ENCODE measurements at places on chromosomes 5 and 9. TPM values are rescaled to one million over a fixed set of nuclear protein-coding genes. Genes with fewer than 3 reads are reported as not detected.
A peak's percentile ranks its signal among the peaks of the same experiment; 100 is the strongest.

GRCh38 chr9:136777359-136777758, 13.0 kb upstream of the LCN15 start:
- H3K36me3 ChIP-seq: no peaks in the 10 kb centered on the region
- H3K27ac ChIP-seq: no peak overlapping the region
- no peak overlapping the region for H3K4me3 ChIP-seq
- no peaks in the 10 kb centered on the region for H3K4me1 ChIP-seq

GRCh38 chr9:129879991-129880653, 44.9 kb downstream of the USP20 start:
- peaks cover 15% of the 10 kb centered on the region for H3K4me1 ChIP-seq
- no peaks in the 10 kb centered on the region for H3K36me3 ChIP-seq
- no peak overlapping the region for H3K4me3 ChIP-seq
- H3K27me3 ChIP-seq: no peaks in the 10 kb centered on the region
- DNase-seq: no peak

GRCh38 chr9:72773570-72773969, 179.3 kb downstream of the ALDH1A1 start:
- H3K36me3 ChIP-seq: no peaks in the 10 kb centered on the region
- no peak overlapping the region for H3K4me3 ChIP-seq
- H3K27ac ChIP-seq: no peak overlapping the region
- DNase-seq: no peak
- H3K4me1 ChIP-seq: no peaks in the 10 kb centered on the region
- H3K27me3 ChIP-seq: no peaks in the 10 kb centered on the region

DNA sequence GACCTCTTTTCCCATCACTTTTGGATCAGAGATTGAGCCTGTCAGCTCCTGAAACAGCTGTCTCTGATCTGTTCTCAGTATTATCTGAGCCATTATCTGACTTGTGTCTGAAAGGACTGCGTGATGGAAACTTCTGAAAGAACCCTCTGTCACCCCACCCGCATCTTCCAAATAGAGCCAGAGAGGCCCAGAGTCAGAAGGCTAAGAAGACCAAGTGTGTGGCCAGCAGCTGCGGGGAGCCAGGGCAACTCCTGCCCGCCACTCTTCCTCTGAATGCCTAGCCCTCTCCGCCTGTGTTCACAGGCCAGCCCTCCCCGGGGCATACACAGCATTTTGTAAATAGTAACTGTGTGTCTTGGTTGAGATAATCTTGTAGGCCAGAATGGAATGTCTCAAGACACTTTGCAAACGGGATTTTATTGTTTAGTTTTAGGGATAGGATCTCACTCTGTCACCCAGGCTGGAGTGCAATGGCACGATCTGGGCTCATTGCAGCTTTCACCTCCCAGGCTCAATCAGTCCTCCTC, 92.7 kb downstream of the AOPEP start:
- H3K36me3 ChIP-seq: no peaks in the 10 kb centered on the region
- no peaks in the 10 kb centered on the region for H3K27me3 ChIP-seq
- H3K27ac ChIP-seq: no peak overlapping the region
- H3K4me1 ChIP-seq: peaks cover 2% of the 10 kb centered on the region

FOXD4L3 gene
- total RNA-seq: not detected

DNA sequence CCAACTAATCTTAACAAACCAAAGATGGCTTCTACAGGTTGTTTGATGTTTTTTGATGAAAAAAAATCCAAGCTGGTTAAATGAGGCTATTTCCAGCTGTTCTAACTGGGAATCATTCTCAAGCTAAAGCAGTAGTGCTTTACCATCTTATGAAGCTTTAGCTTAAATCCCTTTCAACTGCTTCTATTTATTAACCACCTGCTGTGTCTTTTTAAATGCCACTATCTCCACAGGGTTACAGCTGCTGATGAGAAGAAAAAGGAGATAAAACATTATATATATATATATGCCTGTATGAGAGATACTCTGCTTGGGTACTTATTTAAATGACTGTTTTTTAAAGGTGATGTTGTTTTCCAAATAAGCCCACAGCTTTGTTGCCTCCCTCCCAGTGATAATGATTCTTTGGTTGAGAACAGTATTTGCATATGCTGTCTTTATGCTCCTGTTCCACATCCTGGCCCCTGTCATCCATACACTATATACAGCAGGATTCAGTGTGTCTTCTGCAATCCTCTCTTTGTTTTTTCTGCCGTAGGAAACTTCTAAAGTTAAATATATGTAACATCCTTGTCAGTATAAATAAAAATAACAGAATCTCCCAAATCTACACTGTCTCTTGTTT, 164.0 kb downstream of the PAM start:
- H3K4me1 ChIP-seq: 0 out of 2 replicates have a peak, but pooled peaks cover 7% of the 10 kb centered on the region
- H3K4me3 ChIP-seq: no peak overlapping the region
- DNase-seq: peak; percentile 3
- H3K27ac ChIP-seq: no peak overlapping the region

CA9 gene
- not detected for total RNA-seq

DNA sequence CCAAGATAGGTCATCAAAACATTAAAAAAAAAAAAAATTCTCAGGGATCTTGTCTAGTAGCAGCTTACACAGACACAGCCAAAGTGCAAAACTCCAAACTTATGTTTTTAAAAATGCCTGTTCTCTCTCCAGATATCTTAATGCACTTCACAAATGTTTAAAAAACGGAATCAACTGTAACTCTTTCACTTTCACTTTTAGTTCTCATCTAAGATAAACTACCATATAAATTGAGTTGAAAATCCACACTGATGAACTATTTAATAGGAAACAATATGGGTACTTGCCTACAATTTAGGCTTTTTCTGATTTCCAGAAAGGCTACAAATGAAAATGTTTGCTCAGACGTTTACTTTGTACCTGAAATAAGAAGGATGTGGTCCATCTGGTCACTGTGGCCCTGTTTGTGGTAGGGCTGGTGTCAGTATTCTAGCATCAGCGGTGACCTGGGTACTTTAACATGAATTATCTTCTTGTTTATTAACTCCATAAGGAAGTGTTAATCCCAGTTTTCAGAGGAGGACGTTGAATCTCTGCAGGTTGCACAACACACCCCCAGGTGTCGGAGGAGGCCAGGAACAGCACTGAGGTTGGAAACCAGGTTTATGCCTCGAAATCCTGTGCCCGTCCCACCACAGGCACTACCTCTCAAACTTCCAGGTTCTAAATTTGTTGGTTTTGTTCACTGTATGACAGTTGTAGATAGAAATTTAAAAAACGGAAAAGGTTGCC, 13.3 kb upstream of the LPCAT1 start:
- H3K27me3 ChIP-seq: no peaks in the 10 kb centered on the region
- no peak overlapping the region for H3K4me3 ChIP-seq
- no peak for DNase-seq

DNA sequence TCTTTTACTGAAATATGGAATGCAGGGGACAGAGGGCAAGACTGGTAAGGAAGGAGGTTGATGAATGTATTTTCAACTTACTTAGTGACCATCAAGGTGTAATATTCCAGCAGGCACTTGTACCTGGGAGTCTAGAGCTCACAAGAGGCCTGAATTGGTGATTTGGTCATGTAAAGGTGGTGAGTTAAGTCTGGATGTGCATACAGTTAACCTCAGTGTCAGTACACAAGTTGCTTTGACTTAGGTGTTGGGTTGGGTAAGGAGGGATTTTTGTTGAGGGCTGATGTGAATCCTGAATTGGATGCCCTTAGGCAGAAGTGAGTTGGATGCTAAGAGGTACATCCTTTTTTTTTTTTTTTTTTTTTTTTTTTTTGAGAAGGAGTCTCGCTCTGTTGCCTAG, 7.4 kb downstream of the SREK1 start:
- no peak overlapping the region for H3K4me3 ChIP-seq
- DNase-seq: no peak
- H3K27me3 ChIP-seq: no peaks in the 10 kb centered on the region
- H3K27ac ChIP-seq: no peak overlapping the region
- H3K4me1 ChIP-seq: peaks cover 10% of the 10 kb centered on the region

DNA sequence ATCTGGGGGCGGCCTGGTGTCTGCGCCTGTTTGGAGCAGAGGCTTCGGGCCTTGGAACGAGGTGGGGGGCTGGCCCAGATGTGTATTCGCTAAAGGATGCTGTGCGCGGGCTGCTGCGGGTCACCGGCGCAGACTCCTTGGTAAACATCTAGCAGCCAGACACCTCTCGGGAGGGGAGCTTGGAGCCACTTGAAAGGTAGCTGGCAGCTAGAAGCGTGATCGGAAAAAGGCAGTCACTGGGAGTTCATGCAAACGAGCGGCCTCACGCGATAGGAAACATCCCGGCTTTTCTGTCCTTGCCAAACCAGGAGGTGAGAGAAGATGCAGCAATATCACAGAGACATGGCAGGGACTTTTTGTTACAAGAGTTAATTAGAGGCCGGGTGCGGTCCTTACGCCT, 8.1 kb downstream of the LAMC3 start:
- no peaks in the 10 kb centered on the region for H3K36me3 ChIP-seq
- DNase-seq: peak; percentile 72
- no peak overlapping the region for H3K4me3 ChIP-seq
- H3K27ac ChIP-seq: peak overlapping the region; percentile 82

Measured in GM23338 (cell line).